Inflammatory macrophage treated with lipopolysaccharide for 1 hour (primary cell): ENCODE measurements at places on chromosomes 1 and 21.

GRCh38 chr1:157110686-157111085, 11.1 kb upstream of the ETV3L start:
- no peak for DNase-seq

DNA sequence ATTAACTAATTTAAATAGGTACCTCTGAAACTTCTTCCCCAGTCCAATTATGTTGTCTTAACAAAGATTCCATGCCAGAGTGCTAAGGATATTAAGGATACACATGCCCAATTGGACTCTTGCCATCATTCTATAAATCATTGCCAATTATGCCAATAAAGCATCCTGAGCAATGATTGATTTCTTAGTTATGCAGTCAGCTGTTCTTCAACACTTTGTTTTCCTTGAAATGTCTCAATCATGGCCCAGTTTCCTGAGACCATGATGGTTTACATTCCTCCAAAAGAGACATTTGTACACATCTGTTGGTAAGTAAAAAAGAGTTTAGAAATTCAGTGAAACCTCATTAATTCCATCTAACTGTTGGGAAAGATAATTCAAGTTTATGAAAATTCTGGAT, 180.4 kb upstream of the PKN2 start:
- no peak for DNase-seq

- DNase-seq, result no peak
Measured at GRCh38 chr21:46159390-46159789, 4.0 kb upstream of the FTCD start.

GRCh38 chr21:44887807-44888580, 14.5 kb upstream of the PTTG1IP start:
- DNase-seq, result no peak

DNA sequence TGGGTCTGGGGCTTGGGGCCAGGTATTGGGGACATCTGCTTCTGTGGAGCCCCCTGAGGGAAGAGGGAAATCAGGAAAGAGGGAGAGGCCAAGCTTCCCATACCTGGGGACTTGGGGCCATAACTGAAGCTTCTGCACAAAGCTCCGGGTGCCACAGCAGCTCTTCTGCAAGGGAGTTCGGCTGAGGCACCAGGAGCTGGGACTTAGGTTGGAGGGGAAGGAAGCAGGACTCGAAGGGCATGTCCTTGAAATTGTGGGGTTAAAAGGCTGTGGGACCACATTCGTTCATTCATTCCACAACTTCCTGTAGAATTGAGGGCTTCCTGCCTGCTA, 1.7 kb upstream of the EPS8L3 start:
- no peak for DNase-seq

DNA sequence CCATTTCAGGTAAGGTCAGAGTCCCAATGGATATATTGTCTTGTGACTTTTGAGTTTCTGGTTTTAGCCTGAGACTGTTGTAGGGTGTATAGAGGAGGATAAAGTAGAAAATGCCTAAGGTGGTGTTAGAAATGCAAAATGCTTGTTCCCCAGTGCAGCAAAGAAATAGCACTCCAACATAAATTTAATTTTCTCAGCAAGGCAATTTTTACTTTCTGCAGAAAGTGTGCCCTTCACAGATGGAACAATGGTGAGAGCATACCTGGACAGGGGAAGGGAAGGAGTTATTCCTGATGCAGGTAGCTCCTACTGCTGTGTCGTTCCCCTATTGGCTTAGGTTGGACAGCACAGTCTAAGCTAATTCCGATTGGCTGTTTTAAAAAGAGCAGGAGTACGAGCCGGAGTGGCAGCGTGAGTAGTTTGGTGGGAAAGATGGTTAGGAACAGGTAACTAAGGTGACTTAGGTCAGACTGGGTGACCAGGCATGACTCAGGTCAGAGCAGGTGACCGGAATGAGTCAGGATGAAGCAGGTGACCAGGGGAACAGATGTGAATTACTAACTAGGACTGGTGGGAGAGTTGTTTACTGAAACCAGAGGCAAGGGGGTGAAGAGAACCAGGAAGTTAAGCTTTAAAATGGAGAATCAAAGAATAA, 21.5 kb downstream of the SPATA45 start:
- DNase-seq, result no peak

GRCh38 chr21:36052860-36053714, 7.2 kb downstream of the SETD4 start:
- DNase-seq, result no peak

DNA sequence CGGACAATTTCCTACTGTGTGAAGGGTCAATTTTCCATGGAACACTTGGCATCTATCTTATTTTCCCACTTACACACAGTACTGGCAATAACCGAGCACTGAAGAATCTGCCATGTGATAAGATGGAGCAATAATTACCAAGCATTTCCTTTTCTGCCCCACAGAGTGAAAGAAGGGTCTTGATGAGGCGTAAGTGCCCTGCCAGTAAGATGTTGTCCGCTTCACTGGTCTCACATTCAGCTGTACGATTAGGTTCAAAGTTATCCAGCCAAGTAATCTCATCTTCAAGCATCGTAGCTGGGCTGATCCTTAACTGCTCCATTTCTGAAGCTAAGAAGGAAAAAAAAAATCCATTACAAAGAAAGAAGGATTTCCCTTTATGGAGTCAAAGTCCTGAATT, 67.8 kb downstream of the PCSK9 start:
- no peak for DNase-seq

DNA sequence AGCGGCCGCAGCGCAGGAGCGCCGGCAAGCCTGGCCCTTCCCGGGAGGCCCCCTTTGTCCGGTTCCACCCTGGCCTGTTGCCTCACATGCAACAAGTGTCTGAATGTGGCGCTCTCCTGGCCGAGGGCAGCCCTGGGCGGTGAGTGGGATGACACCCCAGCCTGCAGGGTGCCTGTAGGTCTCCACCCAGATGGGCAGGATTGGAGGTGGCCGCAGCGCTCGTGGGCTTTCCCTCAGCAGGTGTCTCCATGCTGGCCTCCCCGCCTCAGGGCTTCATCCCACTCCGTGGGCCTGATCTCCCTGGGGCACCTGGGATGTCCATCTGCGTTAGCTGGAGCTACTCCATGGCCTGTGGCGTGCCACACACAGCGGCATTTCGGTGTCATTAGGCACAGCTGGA, 1.5 kb downstream of the MIB2 start:
- DNase-seq, result no peak

DNA sequence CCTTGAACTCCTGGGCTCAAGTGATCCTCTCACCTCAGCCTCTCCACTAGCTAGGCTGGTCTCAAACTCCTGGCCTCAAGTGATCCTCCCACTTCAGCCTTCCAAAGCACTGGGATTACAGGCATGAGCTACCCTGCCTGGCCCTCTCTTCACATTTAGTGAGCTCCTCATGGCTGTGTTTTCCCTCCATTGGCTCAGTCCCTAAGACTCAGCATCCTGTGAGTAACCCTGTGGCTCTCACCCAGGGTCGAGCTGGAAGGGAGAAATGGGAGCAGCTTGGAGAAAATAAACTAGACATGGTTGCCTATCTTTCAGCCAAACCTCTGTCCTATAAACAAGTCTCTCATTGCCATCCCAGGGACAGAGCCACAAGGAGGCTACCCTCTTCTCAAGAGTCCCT, 17.5 kb downstream of the NCF2 start:
- DNase-seq, result no peak

GRCh38 chr1:212777151-212777550, 14.4 kb downstream of the NSL1 start:
- DNase-seq, result peak; percentile 51

DNA sequence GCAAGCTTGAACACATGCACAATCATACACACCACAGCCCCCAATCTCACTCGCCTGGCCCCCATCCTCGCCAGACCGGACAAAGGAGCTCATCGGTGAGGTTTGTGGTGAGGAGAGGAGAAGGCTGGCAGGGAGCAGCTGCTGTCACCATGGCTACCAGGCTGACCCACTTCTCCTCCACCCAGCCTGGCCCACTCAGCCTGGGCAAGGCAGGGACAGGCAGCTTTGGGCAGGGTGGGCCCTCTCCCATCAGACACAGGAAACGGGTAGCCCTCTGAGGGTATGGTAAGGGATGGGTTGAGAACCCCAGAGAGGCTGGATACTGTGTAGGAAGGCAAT, 15.9 kb downstream of the RIMS3 start:
- no peak for DNase-seq

GRCh38 chr1:222931023-222931422, 116.2 kb downstream of the DISP1 start:
- DNase-seq, result no peak

GRCh38 chr21:45644041-45644906, 749 bp downstream of the PCBP3 start:
- DNase-seq, result peak; percentile 28

- DNase-seq, result no peak
Measured at GRCh38 chr1:169949139-169949538, 55.4 kb upstream of the SCYL3 start.

- no peak for DNase-seq
Measured at GRCh38 chr1:230215529-230215928, 148.5 kb downstream of the GALNT2 start.

DNA sequence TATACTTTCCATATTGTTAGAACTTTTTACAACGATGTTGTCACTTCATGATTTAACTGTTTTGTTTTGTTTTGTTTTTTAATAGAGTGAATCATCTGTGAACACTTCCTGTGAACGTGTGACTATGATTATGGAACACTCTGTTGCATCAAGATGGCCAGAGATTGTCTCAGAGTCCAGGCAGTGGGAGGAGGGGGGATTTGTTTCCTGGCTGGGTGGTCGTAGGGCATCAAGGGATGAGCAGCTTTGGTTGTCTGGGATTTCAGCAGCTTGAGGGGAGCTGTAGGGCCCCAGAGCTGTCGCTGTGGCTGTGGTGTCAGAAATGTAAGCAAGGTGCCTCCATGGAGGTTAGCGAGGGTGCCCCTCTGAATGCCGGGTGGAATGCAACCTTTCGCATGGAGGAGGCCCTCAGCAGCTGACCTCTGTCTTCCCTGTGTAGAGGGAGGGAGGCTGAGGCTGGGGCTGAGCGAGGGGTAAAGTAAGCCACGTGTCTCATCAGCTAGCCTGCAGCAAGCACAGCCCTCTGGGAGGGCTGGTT, 21.4 kb downstream of the NEK2 start:
- peak; percentile 53 for DNase-seq

GRCh38 chr1:93687542-93687941, 5.9 kb upstream of the BCAR3 start:
- DNase-seq, result no peak

- DNase-seq, result peak; percentile 71
Measured at GRCh38 chr1:246730839-246731238, 6.6 kb downstream of the SCCPDH start.

- DNase-seq, result peak; percentile 3
Measured at GRCh38 chr1:63124666-63125191, 197.6 kb upstream of the FOXD3 start.

GRCh38 chr1:36155408-36156328, at the start of gene MAP7D1:
TSS of gene MAP7D1 (plus strand) at chr1:36156160. CDS start at chr1:36156418, 258 bp downstream.
- DNase-seq, result peak; percentile 72

- no peak for DNase-seq
Measured at GRCh38 chr1:119083980-119084379, 56.5 kb downstream of the WARS2 start.

DNA sequence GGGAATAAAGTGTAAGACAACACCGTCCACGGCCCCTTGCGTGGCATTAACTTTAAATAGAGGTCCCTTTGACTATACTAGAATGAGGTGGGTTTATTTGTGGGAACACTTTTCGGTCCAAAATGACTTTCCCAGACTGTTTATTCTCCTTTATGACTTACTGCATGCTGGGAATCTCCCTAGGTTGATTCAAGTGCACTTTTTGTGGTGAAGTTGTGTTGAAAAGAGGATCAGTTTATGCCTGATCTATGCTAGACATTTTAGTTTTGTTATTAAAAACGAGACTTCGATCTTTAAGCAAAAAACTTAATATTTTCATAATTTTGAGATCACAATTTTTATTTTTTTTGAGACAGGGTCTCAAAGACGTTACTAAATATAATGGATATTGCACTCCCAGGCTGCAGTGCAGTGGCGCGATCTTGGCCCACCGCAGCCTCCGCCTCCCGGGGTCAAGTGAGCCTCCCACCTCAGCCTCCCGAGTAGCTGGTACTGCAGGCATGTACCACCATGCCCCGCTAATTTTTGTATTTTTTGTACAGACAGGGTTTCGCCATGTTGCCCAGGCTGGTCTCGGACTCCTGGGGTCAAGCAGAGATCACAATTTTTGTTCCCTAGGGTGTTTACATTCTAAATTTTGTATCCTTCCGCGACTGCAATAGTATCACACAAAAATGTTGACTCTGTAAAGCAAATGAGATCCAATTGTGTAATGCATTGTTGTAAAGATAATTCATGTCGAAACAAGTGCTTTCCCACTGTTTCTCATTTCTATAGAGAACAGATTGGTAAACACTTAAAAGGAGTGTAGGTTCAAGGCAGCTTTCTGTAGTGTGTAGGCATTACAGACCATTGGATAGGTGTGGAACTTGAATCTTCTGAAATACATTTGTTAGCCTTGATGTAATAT, 1.6 kb downstream of the CDC42 start:
- peak; percentile 88 for DNase-seq

DNA sequence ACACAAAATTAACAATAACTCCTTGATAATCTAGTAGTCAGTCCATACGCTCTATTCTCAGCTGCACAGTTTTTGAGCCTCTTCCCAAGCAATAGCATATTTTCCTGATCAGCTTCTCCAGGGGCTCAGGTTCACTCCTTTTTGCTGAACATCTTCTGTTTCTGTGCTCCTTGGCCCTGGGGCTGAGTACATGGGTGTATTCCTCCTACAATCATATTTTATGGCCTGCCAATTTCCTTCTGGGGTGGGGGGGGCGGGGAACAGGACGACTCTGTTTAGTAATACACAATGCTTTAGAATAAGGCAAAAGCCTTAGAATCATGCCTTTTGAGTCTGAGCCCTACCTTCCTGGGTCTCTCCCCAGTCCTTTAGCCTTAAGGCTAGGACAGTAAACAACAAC, 8.5 kb downstream of the CLDN19 start:
- no peak for DNase-seq

GRCh38 chr1:157287462-157287861, 149.3 kb upstream of the ETV3 start:
- DNase-seq, result no peak

- no peak for DNase-seq
Measured at GRCh38 chr1:227766653-227767277, 31.5 kb downstream of the SNAP47 start.
